ENCODE measurements at places on chromosomes 3 and 15. TPM values are rescaled to one million over a fixed set of nuclear protein-coding genes. Genes with fewer than 3 reads are reported as not detected.

ZNF385D gene
- not detected for total RNA-seq

CMTM8 gene
- 8.9 TPM for total RNA-seq

PGBD4 gene
- 1.3 TPM for total RNA-seq

ECE2 gene
- not detected for total RNA-seq

PLSCR2 gene
- total RNA-seq = not detected

IMPG2 gene
- 0.02 TPM for total RNA-seq

NMNAT3 gene
- 6.1 TPM for total RNA-seq

FBXL22 gene
- 0.20 TPM for total RNA-seq

TRPM7 gene
- total RNA-seq = 31.7 TPM

GOLGA8M gene
- not detected for total RNA-seq

SCAANT1 gene
- not detected for total RNA-seq

ETV5 gene
- 60.0 TPM for total RNA-seq

GABRB3 gene
- not detected for total RNA-seq

PRSS50 gene
- total RNA-seq = not detected

NEK11 gene
- 2.2 TPM for total RNA-seq

SEMA7A gene
- total RNA-seq = 15.8 TPM

MUC13 gene
- 0.04 TPM for total RNA-seq

CRYBG3 gene
- total RNA-seq = 10.9 TPM

TICRR gene
- 14.3 TPM for total RNA-seq

CPA3 gene
- not detected for total RNA-seq

All from HepG2 (cell line).